ENCODE measurements at places on chromosomes 6 and 20. TPM values are rescaled to one million over a fixed set of nuclear protein-coding genes. Genes with fewer than 3 reads are reported as not detected.

DNA sequence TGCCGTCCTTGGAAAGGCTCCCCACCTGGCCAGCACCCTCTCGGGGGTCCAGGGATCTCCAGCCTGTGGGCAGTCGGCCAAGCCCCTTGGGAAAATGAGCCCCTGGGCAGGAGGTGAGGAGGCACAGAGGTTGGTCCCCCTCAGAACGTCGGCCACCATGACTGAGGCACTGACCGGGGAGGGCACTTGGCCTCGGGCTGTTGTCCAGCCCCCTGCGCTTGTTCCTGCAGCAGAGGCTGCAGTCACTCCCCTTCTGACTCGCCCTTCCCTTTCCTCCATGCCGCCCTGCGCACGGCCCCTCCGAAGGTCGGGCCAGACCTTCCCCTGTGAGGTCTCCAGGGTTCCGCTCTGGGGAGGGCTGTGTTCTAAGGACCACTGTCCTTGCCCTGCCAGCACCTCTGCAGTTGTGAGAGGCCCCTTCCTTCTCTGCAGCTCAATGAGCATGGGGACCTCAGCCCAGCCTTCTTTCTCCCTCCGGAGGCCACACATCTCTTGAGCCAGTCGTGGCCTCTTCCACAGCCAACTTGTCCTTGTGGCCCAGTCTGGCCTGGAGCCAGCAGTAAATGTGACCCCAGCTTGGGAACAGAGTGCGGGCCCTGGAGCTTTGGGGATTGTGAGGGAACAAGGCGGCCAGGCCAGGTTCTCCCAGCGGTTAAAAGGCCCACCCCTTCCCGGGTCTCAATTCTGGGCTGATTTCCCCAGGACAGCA is 195.5 kb downstream of the DLL1 start:
- no peak overlapping the region for H3K4me3 ChIP-seq
- no peaks in the 10 kb centered on the region for H3K27me3 ChIP-seq
- peak; percentile 29 for DNase-seq
- no peaks in the 10 kb centered on the region for H3K4me1 ChIP-seq
- no peak overlapping the region for H3K27ac ChIP-seq

- no peaks in the 10 kb centered on the region for H3K36me3 ChIP-seq
- peaks cover 2% of the 10 kb centered on the region for H3K27me3 ChIP-seq
- no peak overlapping the region for H3K4me3 ChIP-seq
- H3K27ac ChIP-seq: no peak overlapping the region
- H3K4me1 ChIP-seq: peaks cover 7% of the 10 kb centered on the region
Measured at GRCh38 chr20:31602431-31602778, 2.7 kb upstream of the ID1 start.

Gene IRAK1BP1
- 4.7 TPM for total RNA-seq

DNA sequence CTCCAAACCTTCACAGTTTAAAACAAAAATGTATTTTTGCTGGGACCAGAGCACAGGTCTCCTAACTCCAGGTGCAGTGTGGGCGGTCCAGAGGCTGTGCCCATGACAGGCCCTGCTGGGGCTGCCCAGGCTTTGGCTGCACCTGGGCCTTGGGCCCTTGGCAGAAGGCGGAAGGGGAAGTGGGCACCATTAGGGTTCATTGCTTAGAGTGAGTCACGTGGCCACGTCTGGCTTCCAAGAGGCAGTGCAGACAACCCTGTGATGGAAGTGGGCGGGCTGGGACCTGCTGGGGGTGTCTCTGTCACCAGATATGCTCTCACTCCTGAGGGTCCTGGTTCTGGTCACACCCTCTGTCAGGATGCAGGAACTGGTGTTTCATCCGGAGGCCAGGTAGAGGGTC is 302.2 kb downstream of the QKI start:
- H3K36me3 ChIP-seq: no peaks in the 10 kb centered on the region
- no peak for DNase-seq
- H3K4me1 ChIP-seq: no peaks in the 10 kb centered on the region
- no peak overlapping the region for H3K4me3 ChIP-seq

Gene ME1
- 3.9 TPM for total RNA-seq
